ENCODE measurements at places on chromosomes 11 and 22. TPM values are rescaled to one million over a fixed set of nuclear protein-coding genes. Genes with fewer than 3 reads are reported as not detected.
A peak's percentile ranks its signal among the peaks of the same experiment; 100 is the strongest.

IRAG1 gene
- total RNA-seq = 2.7 TPM

MB gene
- 0.36 TPM for total RNA-seq

CALCA gene
- total RNA-seq = not detected

PICALM gene
- 324 TPM for total RNA-seq

KREMEN1 gene
- total RNA-seq = 6.5 TPM

C11orf52 gene
- 1.2 TPM for total RNA-seq

OR4A16 gene
- not detected for total RNA-seq

ELFN2 gene
- 0.29 TPM for total RNA-seq

ELMOD1 gene
- total RNA-seq = under 0.01 TPM

SLC22A8 gene
- not detected for total RNA-seq

MS4A4E gene
- total RNA-seq = not detected

PTPRJ gene
- total RNA-seq = 10.9 TPM

RTN4R gene
- 0.29 TPM for total RNA-seq

KCTD21 gene
- total RNA-seq = 15.0 TPM

ACRV1 gene
- total RNA-seq = not detected

CELSR1 gene
- 2.7 TPM for total RNA-seq

GRCh38 chr11:118699506-118700220 is 20.2 kb upstream of the TREH start:
- no peak for DNase-seq

- no peak for DNase-seq
Observed at GRCh38 chr22:47432683-47433082, 670.2 kb downstream of the TBC1D22A start.

GRCh38 chr11:119533462-119533861 is 110.5 kb upstream of the THY1 start:
- no peak for DNase-seq

DNA sequence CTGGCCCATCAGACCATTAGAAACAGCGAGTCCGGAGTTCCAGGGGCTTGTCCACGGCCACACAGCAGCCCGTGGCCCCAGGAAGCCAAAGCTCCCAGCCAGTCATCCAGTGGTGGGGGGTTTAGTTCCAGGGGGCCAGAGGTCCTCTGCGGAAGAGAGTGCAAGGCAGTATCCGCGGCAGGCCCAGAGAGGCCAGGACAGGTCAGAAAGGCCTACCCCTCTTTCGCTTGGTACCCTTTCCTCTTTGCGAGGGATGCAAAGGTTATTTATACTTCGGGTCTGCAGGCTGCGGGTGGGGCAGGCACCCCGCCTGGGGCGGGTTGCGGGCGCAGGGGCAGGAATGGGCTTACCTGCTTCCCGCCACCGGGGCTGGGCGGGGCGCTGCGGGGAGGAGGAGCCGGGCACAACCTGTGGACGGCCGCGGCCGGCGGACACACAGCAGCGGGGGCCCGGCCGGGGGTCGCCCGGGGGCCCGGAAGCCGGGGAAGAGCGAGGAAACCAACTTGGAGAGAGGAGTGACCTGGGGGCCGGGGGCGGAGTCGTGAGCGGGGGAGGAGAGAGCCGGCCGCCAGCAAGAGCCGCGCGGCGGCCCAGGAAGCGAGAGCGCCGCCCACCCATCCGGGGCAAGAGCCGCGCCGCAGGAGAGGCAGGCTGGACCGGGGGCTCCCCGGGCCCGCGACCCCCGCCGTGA is at the start of gene SH3BP1:
Gene SH3BP1, plus strand, starts transcription at position 600 of the 691 bp plus-strand sequence. CDS start 119 bp downstream, outside the sequence.
- peak; percentile 98 for DNase-seq

DNA sequence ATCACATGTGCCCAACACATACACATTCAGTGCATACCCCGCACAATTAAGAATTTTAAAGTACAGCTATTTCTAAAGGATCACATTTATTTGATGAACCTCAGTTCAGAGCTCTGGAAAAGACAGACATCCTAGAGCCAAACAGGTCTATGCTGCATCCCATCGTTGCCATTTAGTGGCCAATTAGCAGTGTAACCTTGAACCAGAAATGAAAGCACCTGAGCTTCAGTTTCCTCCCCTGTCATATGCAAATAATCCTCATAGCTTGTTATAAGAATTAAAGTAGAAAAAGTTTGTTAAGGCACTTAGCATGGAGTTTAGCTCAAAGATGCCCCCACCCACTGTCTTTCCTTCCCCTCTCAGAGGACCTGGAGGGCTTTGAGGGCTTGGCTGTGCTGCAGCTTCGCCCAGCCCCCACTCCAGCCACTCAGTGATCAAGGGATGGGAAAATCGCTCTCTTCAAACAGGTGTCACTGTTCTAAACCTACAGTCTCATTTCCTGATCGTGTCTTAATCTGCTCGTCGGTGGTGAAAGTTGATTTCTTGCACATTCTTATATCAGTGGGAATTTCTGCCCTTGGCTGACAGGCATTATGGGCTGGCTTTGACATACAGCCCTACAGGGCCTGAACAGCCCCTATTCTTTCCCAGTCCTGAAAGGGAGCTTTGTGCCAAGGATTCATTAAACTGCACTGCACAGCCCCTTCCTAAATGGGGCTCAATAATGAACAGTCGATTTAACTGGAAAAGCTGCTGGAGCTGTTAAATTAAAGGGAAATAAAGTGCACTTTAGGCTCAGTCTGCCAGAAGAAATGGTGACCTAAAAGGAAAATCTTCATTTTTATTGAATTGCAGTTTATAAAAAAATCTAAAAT is 23.3 kb upstream of the FAM181B start:
- no peak for DNase-seq

GRCh38 chr11:126926376-126926791 is 74.2 kb downstream of the KIRREL3 start:
- DNase-seq = no peak

DNA sequence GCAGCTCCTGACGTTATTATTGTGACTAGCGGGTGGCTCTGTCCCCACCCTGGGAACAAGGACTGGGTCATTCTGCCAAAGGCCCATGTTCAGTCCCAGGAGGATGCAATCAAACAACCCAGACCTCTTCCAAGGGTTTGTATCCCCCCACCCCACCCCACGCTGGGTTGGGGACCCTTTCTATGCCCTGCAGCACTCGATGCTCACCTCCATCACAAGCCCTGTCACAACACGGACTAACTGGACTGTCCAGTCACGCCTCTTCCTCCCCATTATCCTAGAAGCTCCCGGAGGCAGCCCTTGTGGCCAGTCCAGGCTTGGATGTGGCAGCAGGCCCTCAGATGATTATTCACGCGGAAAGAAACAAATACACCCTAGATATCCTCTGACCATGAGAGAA is 3.7 kb downstream of the SHANK2 start:
- DNase-seq = peak; percentile 62

DNA sequence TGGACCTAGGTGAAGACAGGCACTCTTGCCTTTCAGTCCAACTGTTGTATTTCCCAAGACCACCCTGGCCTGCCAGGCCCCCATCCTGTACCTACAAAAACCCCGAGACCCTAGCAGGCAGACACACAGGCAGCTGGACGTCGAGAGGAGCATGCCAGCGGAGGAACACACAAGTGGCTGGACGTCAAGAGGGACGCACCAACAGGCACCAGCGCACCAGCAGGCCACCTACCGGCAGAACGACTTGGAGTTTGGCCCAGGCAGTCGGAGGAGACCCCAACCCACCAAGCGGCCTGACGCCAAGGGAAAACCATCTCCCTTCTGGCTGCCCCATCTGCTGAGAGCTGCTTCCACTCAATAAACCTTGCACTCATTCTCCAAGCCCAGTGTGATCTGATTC is 1883.4 kb upstream of the RAG2 start:
- DNase-seq = no peak

DNA sequence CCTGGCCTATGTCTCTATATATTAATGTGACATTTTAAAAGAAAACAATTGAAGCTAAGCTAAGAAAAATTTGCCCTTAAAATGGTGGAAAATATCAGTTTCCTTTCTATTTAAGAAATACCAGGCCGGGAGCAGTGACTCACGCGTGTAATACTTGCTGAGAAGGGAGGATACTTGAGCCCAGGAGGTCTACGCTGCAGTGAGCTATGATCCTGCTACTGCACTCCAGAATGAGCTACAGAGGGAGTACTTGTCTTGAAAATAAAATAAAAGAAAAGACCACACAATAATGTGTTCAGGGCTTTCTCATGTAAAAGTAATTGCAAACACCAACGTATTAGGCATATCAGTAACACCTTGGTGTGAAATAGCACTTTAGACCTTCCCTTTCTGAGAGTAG is 1.4 kb upstream of the PRSS23 start:
- no peak for DNase-seq

- no peak for DNase-seq
Observed at GRCh38 chr11:110762590-110762989, 50.4 kb upstream of the ARHGAP20 start.

DNA sequence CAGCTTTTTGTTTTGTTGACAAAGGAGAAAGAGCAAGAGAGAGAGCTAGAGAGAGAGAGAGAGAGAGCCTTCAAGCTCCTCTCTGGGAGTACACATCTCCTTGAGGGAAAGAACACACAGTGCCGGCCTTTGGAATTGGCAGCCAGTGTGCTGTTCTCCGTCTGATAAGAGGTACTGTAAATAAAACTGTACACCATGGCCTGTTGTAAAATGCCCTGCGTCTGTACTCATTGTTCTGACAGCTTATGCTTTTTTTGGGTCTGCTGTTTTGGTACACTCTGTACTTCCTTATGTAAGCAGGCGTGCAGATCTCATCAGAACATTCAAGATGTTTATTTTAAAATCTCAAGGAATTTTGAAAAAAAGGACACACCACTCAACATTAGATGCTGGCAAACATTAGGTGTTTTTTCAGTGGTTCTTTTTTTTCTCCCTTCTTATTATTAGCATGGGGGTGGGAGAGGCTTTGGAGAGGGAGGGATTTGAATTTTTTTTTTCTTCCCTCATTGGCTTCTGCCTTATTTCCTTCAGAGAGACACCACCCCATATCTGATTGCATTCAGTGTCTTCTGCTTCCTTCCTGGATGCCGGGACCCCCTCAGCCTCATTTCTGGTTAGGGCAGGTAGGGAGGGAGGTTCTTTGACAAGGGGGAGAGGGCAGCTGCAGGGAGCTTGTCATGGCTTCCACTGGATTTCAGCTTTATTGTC is 116.8 kb upstream of the NNMT start:
- DNase-seq = no peak

- peak; percentile 27 for DNase-seq
Observed at GRCh38 chr11:59053387-59053786, 32.7 kb upstream of the GLYATL1B start.

DNA sequence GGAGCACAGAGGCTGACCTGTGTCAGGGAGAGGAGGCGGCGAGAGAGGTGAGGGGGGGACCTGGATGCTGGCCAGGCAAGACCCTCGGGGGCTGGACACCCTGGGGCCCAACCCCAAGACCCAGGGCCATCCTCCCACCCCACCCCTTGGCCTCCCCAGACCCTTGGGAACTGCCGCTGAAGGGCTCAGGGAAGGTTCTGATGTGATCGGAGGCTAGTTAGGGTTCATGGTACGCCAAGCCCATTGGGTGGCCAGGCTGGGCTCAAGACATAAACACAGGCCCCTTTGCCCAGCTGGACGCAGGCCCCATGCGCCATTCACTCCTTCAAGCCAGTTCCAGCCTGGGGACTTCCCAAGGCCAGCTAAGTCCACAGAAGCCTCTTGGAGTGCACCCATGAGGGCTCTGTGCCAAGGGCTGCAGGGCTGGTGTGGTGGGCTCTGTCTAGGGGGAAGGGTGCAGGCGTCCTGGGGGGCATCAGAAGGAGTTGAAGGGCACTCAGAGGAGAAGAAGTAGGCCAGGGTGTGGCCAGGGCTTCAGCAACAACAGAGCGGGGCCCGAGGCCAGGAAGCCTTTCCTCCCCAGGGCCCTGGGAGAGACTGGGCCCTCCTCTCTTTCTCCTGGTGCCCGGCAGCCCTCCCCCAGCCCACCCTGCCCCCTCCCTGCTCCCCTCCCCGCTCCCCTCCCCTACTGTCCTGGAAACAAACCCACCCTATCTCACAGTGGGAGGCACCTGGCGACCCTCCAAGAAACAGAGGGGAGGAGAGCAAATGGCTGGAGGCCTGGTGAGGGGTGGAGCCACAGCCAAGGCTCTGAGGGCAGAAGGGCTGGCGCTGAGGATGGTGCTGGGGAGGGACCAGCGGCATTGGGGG is 12.9 kb downstream of the TSPAN32 start:
- DNase-seq = peak; percentile 98

GRCh38 chr11:13134066-13134465 is 125.0 kb downstream of the RASSF10 start:
- DNase-seq = peak; percentile 37

DNA sequence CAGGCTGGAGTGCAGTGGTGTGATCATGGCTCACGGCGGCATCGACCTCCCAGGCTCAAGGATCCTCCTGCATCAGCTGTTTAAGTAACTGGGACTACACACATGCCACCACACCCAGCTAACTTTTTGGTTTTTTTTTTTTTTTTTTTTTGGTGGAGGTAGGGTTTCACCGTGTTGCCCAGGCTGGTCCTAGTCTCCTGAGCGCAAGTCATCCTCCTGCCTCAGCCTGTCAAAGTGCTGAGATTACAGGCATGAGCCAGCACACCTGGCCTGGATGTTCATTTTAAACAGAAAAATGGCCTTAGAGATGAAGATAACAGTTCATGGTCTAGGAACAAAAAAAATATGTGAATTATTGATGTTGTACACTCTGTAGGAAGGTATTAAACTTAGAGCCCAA is 13.6 kb upstream of the SLC25A18 start:
- no peak for DNase-seq

DNA sequence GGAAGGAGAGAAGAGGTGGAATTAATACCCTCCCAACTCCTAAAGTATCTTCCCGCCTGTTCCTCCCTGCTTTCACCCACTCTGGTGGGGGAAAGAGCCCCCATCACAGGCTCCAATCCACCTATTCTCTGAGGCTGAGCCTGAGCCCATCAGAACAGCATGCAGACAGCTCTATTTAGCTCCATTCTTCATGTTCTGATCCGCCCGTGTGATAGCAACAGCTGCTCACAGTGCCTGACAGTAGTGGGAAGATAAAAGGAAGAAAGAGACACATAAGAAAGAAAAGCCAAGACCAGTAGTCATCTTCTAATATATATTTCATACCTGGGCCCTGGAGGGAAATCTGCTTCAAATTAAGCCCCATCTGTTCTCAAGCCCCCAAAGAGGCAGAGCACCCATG is 80.3 kb upstream of the AKIP1 start:
- DNase-seq = no peak

- no peak for DNase-seq
Observed at GRCh38 chr11:114610550-114610949, 15.0 kb upstream of the NXPE4 start.

DNA sequence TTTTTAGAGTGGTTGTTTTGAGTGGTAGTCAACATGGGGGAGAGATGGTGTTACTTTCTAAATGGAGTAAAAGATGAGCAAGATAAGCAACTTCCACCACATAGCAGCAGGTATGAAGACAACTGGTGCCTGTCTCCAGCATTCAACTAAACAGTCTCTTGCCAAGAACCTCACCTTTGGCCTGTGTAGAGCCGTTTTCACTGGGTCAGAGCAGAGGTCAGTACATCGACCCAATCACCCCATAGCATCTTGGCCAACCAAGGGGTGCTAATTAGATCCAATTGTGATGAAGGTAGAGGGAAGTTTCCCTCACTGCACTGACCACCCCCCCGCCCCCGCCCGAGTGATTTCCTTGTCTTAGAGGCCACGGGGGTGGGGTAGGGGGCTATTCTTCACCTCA is 188.2 kb downstream of the BLID start:
- DNase-seq = no peak
